ENCODE measurements at places on chromosomes 4 and X. TPM values are rescaled to one million over a fixed set of nuclear protein-coding genes. Genes with fewer than 3 reads are reported as not detected.

FOXP3 gene
- not detected for polyA plus RNA-seq

AMTN gene
- not detected for polyA plus RNA-seq

- no peak for DNase-seq
Observed at GRCh38 chr4:24174602-24175001, 284.8 kb upstream of the PPARGC1A start.

- no peak for DNase-seq
Observed at GRCh38 chr4:129323658-129324057, 227.7 kb downstream of the C4orf33 start.

- no peak for DNase-seq
Observed at GRCh38 chrX:10506781-10507180, 113.6 kb downstream of the MID1 start.

Data from GM12878 (cell line).